ENCODE measurements at places on chromosomes 2 and 18.

DNA sequence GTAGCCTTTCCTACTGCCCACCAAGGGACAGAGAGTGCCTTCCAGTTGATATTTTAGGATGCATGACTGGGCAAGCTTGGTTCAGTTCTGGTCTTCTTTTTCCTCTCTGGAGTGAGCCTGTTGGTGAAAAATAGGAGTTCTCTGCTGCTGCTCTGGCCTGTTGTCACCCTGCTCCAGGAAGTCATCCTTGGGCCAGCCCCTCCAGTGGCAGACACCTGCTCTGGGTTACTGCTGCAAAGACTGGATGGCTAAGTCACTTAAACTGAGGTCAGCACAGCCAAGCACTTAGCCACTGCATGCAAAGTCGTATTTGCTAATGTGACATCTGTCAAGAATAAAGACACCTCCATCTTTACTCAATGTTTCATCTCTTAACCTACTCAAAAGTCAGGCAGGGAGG, 219.6 kb upstream of the ID2 start:
- no peak for DNase-seq

DNA sequence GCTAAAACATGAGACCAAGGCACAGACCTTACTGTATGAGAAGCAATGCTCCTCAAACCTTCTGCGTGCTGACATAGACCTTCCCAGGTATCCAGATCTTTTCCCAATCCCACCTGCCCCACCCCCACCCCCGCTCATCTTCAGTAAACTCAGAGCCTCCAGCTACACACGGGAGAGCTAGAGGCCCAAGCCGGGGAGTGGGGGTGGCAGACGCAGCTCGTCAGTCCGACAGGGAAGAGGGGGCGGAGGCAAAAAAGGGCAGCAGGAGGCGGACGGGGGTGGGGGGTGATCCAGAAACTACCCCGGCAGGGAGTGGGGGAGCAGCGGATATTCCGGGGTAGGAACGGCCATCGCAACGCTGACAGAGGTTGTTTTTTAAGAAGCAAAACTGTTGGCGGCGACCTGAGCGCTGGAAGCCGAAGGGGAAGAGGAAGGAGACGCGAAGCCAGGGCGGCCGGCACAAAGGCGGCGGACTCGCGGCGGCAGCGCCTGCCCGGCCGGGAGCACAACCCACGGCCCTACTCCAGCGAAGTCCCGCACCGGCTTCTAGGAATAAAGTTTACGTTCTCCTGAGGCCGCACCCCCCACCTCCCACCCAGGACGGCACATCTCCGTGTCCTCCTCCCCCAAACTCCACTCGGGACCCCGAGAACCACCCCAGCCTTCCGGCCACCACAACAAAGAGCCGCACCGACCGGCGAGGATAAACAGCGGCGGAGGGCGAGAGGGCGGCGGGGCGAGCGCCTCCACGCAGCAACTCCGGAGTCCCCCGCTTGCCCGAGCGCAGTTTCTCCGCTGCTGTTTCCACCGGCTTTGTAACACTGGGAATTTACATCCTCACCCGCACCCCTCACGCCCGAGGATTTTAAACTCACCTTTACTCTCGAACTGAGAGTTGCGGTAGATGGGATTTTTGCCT, 722 bp downstream of the BAZ2B start:
- peak; percentile 7 for DNase-seq

- DNase-seq = no peak
These were observed 46.6 kb upstream of the TBC1D8 start for GRCh38 chr2:101197814-101198213.

GRCh38 chr2:144452169-144452988, 67.5 kb downstream of the ZEB2 start:
- DNase-seq = no peak

DNA sequence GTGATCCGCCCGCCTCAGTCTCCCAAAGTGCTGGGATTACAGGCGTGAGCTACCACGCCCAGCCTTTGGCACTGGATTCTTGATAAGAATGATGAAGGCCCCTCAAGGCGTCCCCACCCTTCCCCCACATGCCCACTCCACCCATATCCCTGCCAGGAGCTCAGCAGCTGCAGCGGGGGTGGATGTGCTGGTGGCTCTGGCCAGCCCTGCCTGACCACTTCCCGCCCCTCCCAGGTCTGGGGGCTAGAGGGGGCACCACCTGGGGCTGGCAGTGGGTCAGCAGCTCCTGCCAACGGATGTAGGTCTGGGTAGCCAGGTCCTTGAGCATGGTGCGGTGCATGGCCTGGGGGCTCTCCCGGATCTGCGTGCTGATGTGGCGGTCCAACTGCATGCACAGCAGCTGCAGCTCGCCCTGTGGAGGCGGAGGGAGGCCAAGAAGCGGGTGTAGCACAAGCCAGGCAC, 7.8 kb upstream of the SEMA4C start:
- DNase-seq = no peak

DNA sequence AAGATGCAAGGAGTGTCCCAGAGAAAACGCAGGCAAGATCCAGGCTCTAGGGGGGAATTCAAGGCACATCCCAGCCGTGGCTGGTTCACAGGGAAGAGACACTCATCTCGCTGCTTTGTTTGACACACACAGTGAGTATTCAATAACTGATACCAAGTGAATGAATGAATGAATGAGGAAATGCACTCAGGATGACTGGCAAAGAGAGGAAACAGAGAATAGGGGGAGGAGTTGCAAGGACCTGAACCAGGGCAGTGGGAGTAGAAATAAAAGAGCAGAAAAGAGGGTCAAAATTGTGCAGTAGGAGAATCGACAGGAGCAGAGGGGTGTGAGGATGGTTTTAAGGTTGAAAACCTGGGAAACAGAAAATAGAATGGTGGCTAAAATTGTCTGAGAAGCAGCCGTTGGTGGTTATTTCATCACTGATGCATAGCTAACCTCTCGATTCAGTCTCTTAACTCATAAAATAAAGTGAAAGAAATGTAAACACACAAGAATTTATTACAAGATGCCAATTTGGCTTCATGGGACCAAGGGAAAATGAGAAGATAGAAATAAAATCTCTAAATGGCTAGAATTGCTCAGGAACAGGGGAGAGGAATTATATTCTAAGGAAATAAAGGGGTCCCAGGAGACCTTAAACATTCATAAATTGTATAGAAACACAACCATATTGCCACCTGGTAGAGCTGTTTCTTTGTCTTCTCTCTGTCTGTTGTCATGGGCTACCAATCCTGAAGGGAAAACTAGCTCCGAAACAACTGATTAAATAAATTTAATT, 63.9 kb upstream of the PHLPP1 start:
- DNase-seq = no peak

GRCh38 chr2:85712336-85712735, 18.2 kb downstream of the GNLY start:
- DNase-seq = no peak

- DNase-seq = no peak
These were observed 43.4 kb downstream of the GAREM1 start for GRCh38 chr18:32427084-32427900.

DNA sequence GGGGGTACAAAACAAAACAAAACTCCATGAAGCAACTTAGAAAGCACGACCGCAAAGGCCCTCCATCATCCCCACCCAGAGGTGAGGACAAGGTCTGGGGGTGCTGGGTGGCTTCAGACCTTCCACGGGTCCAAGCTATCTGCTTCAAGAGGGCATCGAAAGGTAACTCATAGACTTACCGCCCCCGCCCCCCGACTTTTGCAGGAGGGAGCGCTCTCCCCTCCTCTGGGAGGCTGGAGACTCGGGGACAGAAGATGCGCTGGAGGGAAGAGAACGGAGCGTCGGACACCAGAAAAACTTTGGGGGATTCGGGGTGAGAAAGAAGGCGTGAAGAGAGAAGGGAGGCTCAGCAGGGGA, 300 bp upstream of the STON1 start:
- no peak for DNase-seq

DNA sequence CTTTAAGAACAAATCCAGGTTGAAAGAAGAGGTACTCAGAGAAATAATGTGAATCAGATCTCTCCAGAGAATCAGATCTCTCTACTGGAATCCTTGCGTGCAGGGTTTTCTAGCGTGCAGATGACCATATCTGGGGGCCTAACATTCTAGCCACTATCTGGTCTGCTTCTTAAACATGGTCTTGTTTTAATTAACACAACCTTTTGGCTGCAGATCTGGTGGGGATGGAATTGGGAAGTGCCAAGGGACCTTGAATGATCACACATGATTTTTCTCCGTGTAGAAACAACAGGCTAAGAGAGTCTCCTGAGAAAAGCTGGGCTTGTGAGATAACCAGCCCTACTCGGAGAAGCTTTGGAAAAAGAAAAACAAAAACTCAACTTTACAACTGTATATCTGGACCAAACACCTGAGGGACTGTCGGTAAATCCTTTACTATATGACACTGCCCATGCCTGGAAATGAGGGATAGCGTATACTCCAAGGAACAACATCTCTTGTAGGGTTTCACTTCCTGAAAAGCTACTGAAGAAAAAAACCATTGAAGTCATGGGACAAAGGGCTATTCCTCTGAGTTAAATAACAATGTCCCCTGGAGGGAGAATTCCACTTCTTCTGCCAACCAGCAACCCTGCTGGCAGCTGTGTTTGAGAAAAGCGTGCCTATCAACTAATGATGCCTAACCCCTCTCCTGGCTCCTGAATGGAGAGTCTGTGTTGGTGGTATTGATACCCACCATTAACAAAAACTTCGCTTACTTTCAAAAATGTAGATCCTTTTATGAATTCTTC, 171.0 kb upstream of the REV1 start:
- no peak for DNase-seq

DNA sequence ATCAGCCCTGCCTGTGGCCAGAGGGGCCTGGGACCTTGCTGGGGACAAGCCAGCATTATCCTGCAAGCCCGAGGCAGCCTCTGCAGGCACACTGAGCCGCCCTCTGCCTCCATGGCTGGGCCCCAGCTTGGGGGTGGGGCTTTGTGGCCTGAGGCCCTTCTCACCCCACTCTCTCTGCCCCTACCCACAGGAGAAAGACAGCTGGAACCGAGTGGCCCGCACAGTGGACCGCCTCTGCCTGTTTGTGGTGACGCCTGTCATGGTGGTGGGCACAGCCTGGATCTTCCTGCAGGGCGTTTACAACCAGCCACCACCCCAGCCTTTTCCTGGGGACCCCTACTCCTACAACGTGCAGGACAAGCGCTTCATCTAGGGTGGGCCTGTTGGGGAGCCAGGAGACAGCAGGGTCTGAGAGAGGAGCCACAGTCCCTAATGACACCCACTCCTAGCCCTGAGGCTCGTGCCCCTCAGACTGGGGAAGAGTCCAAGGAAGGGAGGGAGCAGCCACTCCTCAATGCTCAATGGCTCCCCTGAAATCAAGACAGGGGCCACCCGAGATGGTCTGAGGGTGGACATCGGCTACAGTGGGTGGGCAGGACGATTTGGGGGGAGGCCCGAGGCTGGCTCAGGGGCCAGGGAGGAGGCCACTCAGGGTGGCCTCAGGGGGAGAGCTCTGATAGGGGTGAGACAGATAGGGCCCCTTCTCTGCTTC, 4.4 kb upstream of the CHRNG start:
- no peak for DNase-seq

GRCh38 chr2:199443589-199444130, 14.1 kb downstream of the SATB2 start:
- DNase-seq = no peak

DNA sequence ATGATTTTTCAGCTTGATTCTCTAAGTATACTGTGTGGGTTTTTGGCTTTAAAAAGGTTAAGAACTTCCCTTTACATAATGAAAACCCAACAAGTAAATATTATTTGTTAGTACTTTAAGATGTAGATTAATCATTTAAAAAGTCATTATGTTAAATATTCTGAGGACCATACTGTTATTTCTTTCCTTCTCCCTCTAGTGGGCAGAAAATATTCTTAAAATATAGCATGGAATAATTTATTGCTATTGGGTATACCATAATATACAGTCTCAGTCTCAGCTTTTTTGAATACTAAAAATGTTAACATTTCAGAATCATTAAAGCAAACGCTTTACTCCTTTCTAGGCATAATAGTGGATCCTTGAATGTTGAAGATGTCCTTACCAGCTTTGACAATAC, 28.1 kb downstream of the CAMKMT start:
- DNase-seq = no peak

DNA sequence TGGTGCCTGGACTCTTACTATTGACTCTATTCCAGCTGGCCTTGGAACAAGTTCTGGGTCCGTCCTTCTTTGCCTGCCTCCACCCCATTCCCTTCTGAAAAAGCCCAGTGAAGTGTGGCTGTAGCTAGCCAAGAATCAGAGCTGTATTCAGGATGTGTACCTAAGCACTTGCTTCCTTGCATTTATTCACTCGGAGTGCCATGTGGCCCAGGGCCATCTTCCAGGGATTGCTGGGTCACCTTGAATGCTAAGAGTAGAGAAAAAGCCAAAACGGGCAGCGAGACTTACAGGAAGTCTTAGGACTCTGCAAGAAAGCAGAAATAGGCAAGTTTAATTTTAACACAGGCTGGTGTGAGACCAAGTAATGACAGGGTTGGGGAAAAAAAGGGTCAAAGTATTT, 4.1 kb downstream of the ITGA6 start:
- DNase-seq = no peak

- DNase-seq = no peak
These were observed 1257.7 kb upstream of the CDH2 start for GRCh38 chr18:29434650-29435049.

- DNase-seq = no peak
These were observed 748.4 kb upstream of the HS6ST1 start for GRCh38 chr2:129067070-129067469.

- DNase-seq = no peak
These were observed 6.0 kb upstream of the LIMS2 start for GRCh38 chr2:127681288-127681804.

- DNase-seq = no peak
These were observed 22.2 kb downstream of the LYG1 start for GRCh38 chr2:99278793-99279291.

DNA sequence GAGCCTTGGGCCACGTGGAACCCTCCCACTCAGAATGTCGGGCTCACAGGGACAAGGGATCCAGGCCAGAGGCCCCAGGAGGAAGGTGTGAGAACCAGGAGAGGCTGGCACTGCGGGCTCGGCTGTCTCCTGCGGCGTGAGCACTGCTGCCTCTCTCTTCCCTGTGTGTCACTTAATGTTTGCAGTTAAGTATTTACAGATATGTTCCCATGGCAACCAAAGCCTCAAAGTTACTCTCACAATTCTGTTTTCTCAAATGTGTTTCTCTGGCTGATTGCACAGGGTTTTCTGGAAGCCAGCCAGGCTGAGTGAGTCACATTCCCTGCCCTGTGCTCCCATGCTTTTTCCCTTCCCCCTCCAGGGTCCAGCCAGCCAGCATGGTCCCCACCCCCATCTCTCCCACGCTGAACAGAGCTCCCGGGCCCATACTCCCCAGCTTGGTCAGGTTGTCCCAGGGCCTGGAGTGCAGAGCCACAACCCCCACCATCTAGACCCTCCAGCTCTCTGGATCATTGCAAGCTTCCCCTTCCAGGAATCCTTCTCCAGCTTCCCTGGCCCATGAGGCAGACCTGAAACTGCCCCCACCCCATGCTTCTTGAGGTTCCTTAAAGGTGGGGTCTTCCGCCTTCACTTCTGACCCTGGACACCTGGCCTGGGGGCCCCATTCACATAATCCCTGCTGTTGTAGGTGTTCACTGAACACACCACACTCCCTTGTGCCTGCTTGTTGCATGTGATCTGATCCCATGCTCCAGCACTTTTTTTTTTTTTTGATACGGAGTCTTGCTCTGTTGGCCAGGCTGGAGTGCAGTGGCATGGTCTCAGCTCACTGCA, 265.9 kb downstream of the CELF4 start:
- DNase-seq = no peak

GRCh38 chr18:34866739-34867138, 156.6 kb downstream of the DTNA start:
- no peak for DNase-seq

All from activated CD4-positive, alpha-beta T cell treated with anti-CD3 and anti-CD28 coated beads, Interleukin-2, amount 50 U/mL, for 24 hours (primary cell).